Epithelial cell of proximal tubule (primary cell): ENCODE measurements at places on chromosomes 13 and 19.

GRCh38 chr19:46210669-46211068 is 18.9 kb upstream of the IGFL1 start:
- no peak for DNase-seq

GRCh38 chr13:29991343-29991742 is 140.9 kb upstream of the UBL3 start:
- peak; percentile 37 for DNase-seq

GRCh38 chr19:2428321-2428690 is 920 bp upstream of the TIMM13 start:
- no peak for DNase-seq

DNA sequence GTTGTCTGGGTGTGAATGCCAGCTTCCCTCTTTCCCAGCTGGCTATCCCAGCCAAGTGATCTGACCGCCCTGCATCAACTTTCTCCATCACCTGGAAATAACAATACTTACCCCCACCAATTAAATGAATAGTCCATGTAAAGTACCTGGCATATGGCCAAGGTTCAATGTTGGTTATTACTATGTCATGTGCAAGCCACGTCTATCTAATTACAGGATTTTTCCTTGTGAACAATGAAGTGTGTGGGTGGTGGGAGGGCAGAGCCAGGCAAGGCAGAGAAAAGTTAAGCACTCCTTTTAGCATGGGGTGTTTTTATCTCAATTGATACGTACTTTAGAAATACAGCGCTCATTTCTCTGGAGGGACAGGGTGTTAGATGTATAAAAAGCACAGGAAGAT is 121.1 kb downstream of the NHLRC3 start:
- no peak for DNase-seq

DNA sequence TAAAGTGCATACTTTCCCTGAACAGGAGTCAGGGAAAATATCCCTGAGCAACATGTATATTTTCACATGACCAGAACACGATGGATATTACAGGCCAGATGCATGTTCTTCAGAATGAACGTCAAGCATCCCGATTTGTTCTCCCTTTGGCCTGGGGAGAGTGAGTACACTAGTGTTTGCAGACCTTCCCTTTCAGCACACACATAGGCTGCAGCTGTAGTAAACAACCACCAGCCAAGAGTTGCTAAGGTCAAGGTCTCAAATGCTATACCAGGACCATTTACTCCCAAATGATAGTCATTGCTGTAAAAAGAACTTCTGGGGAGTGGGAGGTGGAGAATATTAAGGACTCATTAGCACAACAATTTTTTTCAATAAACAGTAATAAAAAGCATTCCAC is 3.0 kb downstream of the KLF12 start:
- no peak for DNase-seq
